ENCODE measurements at places on chromosomes 3 and 15. TPM values are rescaled to one million over a fixed set of nuclear protein-coding genes. Genes with fewer than 3 reads are reported as not detected.

HYKK gene
- 4.9 TPM for total RNA-seq

UPK1B gene
- not detected for total RNA-seq

ESYT3 gene
- 0.65 TPM for total RNA-seq

ELL3 gene
- 1.4 TPM for total RNA-seq

PLIN1 gene
- total RNA-seq: 9.9 TPM

LRRC3B gene
- total RNA-seq: 0.13 TPM

SCN11A gene
- total RNA-seq: 0.05 TPM

FRMD5 gene
- 44.0 TPM for total RNA-seq

SLC25A36 gene
- total RNA-seq: 87.8 TPM

MYEF2 gene
- 7.1 TPM for total RNA-seq

NOX5 gene
- not detected for total RNA-seq

IMPG2 gene
- total RNA-seq: 0.11 TPM

PAK2 gene
- total RNA-seq: 40.6 TPM

EXD1 gene
- total RNA-seq: not detected

BCL6 gene
- 82.1 TPM for total RNA-seq

RETNLB gene
- not detected for total RNA-seq

SENP8 gene
- 6.3 TPM for total RNA-seq

CD47 gene
- total RNA-seq: 46.2 TPM

CACNA2D3 gene
- 35.5 TPM for total RNA-seq

LDHAL6B gene
- not detected for total RNA-seq

ZMYND10 gene
- not detected for total RNA-seq

GABRR3 gene
- not detected for total RNA-seq

TJP1 gene
- total RNA-seq: 104 TPM

PROK2 gene
- 0.54 TPM for total RNA-seq

KNL1 gene
- total RNA-seq: 0.51 TPM

KLHL40 gene
- 0.11 TPM for total RNA-seq

VEPH1 gene
- not detected for total RNA-seq

ANKRD34C gene
- not detected for total RNA-seq

RHCG gene
- not detected for total RNA-seq

PROS1 gene
- total RNA-seq: 19.8 TPM

SCAANT1 gene
- not detected for total RNA-seq

PSTPIP1 gene
- total RNA-seq: 5.0 TPM

NUP210 gene
- 2.7 TPM for total RNA-seq

THAP10 gene
- total RNA-seq: 3.9 TPM
